ENCODE measurements at places on chromosomes 13 and 19.

DNA sequence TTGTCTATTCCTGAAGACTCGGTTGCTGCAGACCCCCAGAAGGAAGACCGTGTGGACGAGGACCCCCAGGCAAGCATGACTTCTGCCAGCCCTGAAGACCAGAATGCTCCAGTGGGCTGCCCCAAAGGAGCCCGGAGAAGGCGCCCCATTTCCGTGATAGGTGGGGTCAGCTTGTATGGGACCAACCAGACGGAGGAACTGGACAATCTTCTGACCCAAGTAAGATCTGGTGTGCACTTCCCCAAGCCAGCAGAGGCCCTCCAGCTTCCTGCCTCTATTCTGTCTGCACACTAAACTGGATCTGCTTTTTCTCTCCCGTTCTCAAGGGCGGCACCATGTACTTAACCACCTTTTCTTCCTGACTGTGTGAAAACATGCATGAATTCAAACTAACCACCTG lies 59.8 kb upstream of the C1QTNF9 start:
- DNase-seq = no peak

GRCh38 chr13:21047591-21048282 lies 13.6 kb downstream of the LATS2 start:
- no peak for DNase-seq

GRCh38 chr19:5684694-5685430 lies 4.0 kb downstream of the HSD11B1L start:
- DNase-seq = no peak

DNA sequence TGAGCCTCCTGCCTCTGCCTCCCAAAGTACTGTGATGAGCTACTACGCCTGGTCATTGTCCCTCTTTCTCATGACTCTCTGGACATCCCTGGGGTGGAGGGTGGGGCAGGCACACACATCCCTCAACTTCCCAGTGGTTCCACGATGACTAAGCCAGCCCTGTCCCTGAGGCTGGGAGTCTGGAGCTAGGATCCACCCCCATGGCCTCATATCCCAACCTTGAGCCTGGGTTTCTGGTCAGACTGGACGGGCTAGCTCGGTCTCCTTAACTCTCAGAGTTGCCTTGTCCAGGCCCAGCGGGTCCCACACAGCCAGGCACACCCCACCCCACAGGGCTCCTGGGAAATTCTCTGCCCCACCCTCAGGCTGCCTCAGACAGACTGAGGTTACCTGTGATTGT lies 19.6 kb downstream of the IER2 start:
- DNase-seq = no peak

DNA sequence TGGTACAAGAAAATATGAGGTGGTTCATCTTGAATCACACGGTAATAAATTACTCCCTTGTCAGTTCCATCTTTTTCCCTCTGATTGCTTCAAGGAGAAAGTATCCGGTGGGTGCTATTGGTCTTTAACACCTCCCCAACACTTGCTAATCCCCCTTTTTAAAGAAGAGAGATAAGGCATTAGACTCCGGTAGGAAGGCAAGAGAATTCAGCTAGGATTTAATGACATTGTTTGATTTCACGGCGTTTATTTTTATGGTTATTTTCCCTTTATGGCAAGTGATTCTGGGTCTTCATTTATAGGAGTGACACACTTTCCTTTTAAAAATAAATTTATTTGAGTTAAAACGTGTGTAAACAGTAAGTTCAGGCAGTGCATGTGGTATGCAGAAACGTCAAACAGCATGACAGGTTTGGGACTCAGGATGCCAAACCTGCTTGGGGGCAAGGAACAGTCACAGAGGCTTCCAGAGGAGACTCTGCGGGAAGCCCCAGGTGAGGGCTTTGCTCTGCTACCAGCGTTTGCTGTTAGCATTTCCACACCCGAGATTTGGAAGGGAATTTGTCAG lies 36.5 kb downstream of the TSHZ3 start:
- no peak for DNase-seq

DNA sequence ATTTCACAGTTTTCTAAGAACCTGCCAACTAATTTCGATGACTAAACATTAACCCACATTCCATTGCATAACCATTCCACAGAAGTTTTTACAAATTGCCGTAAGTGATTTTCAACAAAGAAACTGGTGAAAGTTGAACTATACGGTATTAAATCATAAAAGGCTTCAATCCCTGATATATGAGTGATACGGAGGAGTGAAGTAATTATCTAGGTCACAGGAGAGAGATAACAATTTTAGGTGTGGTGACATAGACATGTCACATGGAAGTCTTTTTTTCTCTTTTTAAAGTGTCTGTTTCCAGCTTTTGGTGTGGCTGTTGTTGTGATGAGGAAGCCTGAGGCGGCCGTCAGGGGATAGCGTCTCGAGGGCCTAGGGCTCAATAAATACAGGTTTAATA lies 29.4 kb downstream of the TBC1D4 start:
- DNase-seq = no peak

DNA sequence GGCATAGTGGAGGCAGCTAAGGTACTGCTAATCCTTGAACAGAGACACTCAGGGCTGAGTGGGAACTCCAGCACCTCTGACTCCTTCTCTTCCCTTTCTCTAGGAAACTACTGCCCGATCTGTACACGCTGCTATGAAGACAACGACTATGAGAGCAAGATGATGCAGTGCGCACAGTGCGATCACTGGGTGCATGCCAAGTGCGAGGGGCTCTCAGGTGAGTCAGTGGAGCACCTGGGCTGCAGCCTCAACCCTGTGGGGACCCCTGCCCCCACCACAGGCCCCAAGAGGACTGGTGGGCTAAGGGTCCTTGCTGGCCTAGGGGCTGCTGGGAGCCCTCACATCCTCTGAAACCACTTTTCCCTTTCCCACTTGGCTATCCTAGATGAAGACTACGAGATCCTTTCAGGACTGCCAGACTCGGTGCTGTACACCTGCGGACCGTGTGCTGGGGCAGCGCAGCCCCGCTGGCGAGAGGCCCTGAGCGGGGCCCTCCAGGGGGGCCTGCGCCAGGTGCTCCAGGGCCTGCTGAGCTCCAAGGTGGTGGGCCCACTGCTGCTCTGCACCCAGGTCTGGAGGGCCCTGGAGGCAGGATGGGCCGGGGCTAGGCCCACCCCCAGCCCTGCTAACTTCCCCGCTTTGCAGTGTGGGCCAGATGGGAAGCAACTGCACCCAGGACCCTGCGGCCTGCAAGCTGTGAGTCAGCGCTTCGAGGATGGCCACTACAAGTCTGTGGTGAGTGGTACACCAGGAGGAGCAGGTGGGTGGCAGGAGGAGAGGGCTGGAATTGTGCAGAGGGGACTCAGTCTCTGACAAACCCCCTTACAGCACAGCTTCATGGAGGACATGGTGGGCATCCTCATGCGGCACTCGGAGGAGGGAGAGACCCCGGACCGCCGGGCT lies 9.5 kb downstream of the KMT2B start:
- no peak for DNase-seq

DNA sequence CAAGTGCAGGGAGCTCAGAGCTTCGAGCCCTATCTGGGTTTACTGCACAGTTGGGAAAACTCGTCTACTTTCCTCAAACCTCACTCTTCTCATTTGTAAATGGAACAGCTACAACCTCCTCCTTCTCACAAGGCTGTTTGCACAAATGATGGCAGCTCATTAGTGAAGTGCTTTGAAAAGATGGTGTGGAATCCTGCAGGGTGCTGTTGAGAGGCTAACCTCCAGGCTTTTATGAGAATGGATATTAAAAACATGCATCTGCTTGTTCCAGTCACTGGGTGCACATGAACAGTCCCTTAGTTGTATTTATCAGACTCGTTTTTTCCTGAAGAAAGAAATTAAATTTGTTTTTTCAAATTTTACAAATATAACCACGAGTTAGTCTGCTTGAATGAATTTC lies 36.6 kb downstream of the PCDH8 start:
- no peak for DNase-seq

DNA sequence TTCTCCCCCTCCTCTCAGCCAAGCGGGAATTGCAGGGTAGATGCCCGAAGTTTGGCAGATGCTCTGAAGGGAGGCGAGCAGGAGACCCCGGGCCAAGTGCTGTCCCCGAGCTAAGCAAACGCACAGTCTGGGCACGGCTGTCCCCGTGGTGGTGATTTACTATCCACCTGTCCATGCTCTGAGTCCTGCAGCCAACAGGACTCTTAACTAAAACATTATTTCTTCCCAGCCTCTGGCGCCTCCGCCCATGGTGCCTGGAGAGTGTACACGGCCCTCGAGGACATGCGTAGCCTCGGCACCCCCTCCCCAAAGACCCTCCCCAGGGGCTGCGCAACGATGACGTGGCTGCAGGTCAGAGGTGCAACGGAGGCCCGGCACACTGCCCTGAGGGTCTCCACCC lies 7.6 kb downstream of the TINCR start:
- no peak for DNase-seq

- no peak for DNase-seq
Observed at GRCh38 chr19:58395979-58396627, 647 bp downstream of the RNF225 start.

DNA sequence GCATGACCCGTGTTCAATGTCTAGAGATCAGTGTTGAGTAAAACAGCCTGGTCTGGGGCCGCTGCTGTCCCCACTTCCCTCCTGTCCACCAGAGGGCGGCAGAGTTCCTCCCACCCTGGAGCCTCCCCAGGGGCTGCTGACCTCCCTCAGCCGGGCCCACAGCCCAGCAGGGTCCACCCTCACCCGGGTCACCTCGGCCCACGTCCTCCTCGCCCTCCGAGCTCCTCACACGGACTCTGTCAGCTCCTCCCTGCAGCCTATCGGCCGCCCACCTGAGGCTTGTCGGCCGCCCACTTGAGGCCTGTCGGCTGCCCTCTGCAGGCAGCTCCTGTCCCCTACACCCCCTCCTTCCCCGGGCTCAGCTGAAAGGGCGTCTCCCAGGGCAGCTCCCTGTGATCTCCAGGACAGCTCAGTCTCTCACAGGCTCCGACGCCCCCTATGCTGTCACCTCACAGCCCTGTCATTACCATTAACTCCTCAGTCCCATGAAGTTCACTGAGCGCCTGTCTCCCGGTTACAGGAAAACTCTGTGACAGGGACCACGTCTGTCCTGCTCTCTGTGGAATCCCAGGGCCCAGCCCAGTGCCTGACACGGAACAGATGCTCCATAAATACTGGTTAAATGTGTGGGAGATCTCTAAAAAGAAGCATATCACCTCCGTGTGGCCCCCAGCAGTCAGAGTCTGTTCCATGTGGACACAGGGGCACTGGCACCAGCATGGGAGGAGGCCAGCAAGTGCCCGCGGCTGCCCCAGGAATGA lies 1.5 kb upstream of the CEACAM5 start:
- peak; percentile 44 for DNase-seq

GRCh38 chr19:11377237-11377636 lies 2.8 kb downstream of the SWSAP1 start:
- DNase-seq = peak; percentile 33

DNA sequence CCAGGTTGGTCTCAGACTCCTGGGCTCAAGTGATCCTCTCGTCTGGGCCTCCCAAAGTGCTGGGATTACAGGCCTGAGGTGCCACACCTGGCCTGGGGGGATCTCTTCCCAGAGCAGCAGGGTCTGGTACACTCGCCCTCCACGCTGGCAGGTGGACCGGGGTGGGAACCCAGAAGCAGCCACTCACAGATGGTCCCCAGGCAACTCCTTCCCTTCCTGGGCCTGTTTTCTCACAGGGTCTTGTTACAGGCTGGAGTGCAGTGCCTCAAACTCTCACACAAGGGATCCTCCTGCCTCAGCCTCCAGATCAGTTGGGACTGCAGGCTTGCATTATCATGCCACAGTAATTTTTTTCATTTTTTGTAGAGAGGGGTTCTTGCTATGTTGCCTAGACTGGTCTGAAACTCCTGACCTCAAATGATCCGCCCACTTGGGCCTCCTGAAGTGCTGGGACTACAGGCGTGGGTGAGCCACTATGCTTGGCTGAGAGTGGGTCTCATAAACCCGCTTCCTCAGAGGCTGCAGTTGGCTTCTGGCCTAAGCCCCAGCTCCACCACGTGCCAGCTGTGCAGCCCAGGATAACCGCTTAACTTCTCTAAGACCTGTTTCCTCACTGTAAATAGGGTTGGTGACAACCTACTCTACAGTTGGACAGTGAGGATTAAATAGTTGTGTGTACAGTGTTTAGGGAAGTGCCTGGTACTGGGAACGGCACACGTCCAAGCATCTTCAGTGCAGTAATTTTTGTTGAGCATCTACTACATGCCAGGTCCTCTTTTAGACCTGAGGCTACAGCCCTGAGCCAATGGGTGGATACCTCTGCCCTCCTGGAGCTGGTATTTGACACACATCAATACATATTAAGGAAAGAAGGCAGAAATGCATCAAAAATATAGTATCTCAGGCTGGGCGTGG lies 871 bp upstream of the CCER2 start:
- DNase-seq = no peak

GRCh38 chr19:15390814-15391213 lies 11.2 kb upstream of the AKAP8 start:
- DNase-seq = no peak

GRCh38 chr19:17069193-17069592 lies 6.1 kb downstream of the HAUS8 start:
- DNase-seq = no peak

DNA sequence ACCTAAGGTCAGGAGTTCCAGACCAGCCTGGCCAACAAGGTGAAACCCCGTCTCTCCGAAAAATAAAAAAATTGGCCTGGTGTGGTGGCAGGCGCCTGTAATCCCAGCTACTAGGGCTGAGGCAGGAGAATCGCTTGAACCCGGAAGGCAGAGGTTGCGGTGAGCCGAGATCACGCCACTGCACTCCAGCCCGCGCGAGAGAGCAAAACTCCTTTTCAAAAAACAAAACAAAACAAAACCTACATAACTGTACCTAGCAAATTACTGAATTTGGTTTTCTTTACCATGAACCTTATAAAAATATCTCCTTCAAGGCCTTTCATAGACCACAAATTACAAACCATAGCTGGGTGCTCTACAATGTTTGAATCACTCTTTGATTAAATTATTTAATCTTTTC lies 760 bp downstream of the ZNF91 start:
- DNase-seq = peak; percentile 12

DNA sequence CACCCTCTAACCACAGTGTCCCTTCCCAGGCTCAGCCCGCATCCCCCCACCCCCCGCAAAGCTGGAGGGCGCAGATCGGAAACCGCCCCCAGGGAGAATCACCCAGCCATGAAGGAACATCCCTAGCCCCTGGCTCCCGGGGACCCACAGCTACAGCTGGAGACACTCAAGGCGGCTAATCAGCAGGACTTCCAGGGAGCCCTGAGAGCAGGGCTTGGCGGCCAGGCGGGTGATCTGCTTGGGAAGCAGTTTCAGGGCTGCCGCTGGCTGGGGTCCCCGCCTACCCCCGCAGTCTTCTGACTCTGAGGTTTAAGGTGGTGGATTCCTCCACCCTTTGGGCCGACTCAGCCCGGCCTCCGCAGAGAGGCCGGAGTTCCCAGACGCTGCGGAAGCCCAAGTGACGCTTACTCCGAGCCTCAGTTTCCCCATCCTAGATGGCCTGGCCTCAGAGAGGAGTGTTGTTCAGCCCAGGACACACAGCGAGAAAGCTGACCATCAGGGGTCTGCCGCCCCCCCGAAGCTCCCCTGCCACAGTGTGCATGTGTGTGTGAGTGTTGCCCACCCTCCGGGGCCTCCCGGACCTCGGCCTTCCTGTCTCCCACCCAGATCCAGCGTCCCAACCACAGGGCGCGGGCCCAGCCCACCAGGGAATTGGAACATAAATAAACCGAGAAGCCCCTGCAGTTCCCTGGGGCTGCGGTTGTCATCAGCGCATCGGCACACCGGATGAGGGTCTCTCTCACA lies 9.8 kb downstream of the FUT6 start:
- DNase-seq = no peak

GRCh38 chr19:5593343-5594255 lies 25.8 kb upstream of the TINCR start:
- DNase-seq = no peak

- peak; percentile 38 for DNase-seq
Observed at GRCh38 chr13:108322206-108322824, 52.8 kb downstream of the TNFSF13B start.

All from CD8-positive, alpha-beta T cell (primary cell).